MG63 (cell line): ENCODE measurements at places on chromosomes 1 and 21. TPM values are rescaled to one million over a fixed set of nuclear protein-coding genes. Genes with fewer than 3 reads are reported as not detected.

The ZMYND12 gene
- 0.07 TPM in 1 of 2 replicates, not detected in the other for total RNA-seq

The CD1E gene
- total RNA-seq = not detected in 2 replicates

The FOXD3 gene
- 0.30 TPM in 1 of 2 replicates, not detected in the other for total RNA-seq

The SLC25A24 gene
- 95.4 and 142 TPM in 2 replicates for total RNA-seq

The CR1L gene
- total RNA-seq = not detected in 2 replicates

The COL16A1 gene
- 156 and 192 TPM in 2 replicates for total RNA-seq

The LEPR gene
- total RNA-seq = 1.7 and 4.0 TPM in 2 replicates

DNA sequence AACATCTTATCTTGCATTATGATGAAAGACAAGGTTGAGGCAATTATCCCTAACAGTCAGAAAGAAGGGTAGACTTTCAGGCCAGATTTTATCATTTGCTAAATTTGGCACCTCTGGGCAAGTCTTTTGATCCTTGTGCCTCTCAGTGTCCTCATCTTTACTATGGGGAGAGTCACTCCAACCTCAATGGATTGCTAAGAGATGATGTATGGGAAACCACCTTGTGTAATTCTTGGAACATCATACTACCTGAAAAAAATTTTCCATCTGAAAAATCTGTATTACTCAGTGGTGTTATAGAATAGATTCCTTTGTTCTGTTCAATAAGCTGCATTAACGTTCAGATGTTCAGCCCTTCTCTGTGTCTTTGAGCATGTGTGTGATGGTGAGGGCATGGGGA, 230.7 kb downstream of the TGFB2 start:
- no peak for DNase-seq

DNA sequence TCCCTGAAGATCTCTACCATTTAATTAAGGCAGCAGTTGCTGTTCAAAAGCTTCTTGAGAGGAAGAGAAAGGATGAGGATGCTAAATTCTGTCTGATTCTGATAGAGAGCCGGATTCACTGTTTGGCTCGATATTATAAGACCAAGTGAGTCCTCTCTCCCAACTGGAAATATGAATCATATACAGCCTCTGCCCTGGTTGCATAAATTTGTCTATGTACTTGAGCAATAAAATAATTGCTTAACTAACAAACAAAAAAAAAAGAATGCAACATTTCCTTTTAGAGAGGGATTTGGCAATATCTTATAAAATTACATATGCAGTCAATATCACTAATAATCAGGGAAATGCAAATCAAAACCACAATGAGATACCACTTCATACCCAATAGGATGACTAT, 26.8 kb downstream of the ALDH9A1 start:
- DNase-seq = no peak

DNA sequence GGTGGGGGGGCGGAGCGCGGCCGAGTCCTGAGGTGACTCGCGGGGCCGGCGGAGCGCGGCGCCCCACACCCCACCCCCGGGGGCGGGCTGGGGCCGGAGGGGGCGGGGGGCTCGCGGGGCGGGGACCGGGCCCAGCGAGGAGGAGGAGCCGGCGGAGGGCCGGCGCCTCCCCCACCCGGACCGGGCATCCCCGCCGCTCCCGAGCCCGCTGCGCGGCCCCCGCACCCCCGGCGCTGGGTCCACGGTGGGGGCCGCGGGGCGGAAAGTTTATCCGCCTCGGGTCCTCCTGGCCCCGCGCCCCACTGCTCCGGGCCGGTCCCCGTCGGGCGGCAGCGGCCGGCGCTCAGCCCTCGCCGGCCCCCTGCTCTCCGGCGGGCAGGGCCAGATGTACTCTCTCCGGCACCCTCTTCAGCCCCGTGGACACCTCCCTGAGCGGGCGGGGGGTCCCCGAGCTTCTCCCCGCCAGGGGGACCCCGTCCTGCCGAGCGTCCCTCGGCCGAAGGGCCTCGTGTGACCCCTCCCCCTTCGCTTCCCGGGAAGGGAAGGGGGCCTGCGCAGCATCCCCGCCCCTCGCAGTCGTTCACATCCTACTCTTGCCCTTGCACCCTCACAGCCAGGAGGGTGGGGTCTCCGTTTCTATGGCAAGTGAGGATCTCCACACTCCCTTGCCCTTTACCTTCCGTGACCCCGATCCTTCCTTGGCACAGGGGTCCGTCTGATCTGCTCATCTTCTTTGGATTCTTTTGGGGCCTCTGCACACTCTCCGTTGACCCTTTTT, 663 bp downstream of the CAMTA1 start:
- DNase-seq = peak; percentile 36

GRCh38 chr1:22186311-22186710, 43.4 kb upstream of the WNT4 start:
- DNase-seq = no peak

- DNase-seq = no peak
Observed at GRCh38 chr1:60791226-60791625, 291.1 kb upstream of the NFIA start.

DNA sequence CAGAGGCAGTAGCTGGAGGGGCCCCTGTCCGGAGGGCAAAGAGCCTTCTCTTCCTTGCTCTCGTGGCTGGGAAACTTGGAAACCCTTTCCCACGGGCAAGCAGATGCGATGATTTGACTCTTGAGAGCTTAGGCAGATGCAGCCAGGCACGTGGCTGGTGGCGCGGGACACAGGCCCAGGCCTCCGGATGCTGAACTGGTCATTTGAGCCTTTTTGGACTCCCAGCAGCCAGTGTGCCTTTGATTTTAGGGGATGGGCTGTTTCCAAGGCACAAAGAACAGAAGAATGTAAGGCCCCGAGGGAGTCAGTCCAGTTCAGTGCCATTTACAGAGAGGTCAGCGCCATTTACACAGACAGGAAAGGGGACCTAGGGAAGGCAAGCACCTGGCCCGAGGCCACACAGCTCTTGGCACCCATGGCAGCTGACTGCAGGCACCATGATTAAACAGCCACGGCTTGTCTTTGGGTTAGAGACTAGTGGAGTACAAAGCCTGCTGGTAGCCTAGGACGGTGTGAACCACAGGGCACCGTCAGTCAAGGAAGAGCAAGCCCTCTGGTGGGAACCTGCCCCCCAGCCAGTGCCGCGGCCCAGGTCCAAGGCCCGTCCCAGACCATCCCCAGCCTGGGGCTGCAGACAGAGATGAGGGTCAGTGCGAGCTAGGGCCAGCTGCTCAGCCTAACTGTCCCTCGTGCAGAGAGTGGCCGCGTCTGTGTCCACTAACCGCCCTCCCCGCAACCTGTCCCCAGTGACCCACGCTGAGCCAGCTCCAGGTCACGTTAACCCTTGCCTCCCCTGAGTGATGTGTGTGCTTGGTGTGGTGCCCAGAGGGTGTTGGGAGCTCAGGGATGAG, 20.4 kb upstream of the CCDC27 start:
- no peak for DNase-seq

GRCh38 chr1:29810121-29811120, 574.1 kb downstream of the PTPRU start:
- no peak for DNase-seq
